ENCODE measurements at places on chromosomes 1 and 21.

- no peak for DNase-seq
These were observed 321.6 kb downstream of the LMO4 start for GRCh38 chr1:87650306-87650705.

- no peak for DNase-seq
These were observed 40.5 kb downstream of the DISC1 start for GRCh38 chr1:231666937-231667608.

GRCh38 chr1:214066190-214066589 lies 78.4 kb downstream of the PROX1 start:
- no peak for DNase-seq

DNA sequence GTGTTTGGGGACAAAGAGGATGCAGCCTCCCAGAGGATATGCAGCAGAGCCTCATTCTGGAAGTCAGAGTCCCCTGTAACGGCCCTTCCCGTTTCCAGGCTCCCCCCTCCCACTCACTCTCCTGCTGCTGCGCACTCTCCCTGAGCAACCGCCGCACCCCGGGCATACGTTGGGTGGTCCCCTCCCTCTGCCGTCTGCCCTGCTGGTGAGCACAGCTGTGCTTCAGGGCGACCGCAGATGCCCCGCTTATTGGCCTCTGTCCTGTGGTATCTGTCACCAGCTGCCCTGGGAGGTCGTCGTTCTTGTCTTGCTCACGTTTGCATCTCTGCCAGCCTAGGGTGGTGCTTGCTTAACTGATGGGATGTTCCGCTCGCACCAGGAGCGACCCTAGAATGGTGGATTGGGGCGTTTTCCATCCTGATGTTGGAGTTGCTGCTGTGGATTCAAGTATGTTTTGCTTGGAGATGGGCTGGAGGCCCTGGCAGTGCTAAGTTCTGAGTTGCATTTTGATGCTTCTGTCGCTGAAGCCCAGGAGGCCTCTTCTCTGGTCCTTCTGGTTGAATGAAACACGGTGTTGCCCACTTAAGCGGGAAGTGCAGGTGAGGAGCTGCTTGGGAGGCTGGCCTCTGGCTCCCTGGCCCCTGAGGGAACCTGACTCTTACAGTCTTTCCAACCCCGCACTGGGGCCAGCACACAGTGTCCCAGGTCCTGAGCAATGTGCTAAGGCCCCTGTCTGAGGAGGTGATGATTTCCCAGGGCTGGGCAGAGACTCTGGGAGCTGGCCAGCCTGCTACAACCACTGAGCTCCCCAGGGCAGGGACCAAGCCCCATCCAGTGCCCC lies 3.2 kb downstream of the TMEM201 start:
- DNase-seq, result no peak

- DNase-seq, result peak; percentile 7
These were observed at the start of gene RGS5 for GRCh38 chr1:163202833-163203451. Gene RGS5, minus strand, starts transcription at chr1:163202916. Its CDS starts 81 bp downstream, at chr1:163202835.

DNA sequence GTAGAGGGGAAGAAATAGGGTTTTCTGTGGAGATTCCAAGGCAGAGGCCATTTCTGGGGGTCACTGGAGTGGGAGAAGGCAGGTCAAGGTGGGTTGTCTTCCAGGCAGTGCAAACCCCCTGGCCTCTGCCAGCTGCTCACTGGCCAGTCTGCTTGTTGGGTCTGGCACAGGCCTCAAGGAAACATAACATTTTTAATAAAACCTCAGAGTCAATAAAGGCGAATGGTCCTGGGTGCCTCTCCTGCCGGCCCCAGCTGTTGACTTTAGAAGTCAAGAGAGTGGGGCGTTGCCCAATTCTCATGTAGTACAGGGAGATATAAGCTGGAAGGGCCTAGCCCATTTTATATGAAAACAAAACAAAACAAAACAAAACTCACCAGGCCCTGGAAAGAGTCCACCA lies 36.6 kb downstream of the RUNX3 start:
- no peak for DNase-seq

DNA sequence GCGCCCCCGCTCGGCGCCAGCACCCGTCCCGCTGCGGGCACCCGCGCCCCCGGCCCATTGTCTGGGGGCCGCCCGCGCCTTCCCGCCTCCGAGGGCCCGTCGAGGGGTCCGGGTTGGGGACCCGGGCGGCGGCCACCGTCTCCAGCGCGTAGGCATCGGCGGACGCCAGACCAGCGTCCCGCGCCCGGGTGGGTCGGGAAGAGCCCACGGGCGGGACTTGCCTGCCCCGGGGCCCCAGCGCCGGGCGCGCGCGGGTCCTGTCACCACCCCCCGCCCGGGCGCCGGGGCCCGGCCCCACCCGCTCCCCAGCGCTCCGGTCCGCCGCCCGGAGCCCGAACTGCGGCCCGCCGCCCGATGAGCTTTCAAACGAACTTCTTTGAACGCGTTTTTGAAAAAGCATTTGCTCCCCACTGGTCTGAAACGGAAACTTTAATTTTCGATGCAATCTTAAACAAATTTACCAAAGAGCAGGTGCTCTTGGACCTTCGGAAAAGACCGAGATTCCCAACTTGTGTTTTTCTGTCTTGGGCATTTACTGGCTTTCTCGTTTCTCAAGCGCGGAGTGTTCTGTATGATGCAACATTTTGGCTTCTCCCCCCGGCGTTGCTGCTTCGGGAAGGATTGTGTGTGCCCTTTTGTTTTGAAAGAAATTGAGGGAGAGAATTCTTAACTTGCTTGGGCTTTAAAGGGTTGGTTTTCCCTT lies 615 bp downstream of the CLIC4 start:
- DNase-seq, result peak; percentile 63

DNA sequence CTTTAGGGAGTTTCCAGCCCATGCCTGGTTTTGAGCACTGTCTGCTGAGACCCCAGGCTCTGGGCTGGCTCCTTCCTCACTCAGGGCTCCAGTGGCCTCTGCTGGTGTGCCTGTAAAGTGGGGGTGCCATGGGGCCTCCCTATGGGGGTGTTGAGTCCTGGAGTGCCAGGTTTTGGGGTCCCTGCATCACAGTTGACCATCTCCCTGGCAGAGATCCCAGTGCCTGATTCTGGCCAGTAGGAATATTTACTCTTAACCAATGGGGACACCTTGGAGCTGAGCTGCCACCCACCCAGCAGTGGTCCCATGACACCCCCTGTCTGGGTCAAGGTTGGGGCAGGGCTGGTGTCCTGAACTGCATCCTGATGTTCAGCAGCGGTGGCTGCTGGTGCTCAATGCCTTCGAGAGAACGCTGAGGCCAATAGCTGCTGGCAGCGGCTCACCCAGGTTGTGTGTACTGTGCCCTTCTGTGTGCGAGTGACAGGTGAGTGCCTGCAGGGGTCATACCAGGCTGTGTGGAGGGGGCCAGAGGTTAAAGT lies 9.6 kb upstream of the ZNF669 start:
- no peak for DNase-seq

DNA sequence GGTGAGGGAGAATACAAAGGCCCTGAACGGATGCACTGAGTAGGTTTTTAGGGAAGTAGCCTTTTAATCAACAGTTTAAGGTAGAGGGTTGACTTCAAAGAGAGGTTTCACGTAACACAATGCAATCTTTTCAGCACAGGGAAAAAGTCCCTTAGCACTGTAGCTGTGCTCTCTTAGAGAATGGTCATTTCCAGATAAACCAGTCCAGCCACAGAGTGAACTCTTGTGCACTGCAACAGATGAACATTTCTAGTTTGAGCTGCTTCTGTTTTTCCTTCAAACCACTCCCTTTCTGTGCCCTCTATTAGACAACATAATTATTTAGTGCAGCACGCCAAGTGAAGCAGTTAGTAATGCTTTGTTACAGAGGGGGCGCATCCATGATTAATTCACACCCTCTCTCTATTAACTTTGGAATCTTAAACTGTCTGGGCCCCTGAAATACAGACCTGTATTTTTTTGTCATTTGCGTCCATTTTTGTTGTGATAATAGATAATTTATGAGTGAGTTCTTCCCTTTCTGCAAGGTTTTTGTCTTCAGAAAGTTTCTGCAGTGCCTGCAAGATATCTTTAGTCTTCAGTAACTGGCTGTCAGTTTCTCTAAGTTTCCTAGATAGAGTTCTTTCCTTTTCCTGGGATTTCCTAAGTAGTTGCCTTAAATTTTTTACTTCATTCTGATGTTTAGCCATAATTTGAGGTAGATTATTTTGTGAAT lies 22.9 kb downstream of the LCA5L start:
- no peak for DNase-seq

DNA sequence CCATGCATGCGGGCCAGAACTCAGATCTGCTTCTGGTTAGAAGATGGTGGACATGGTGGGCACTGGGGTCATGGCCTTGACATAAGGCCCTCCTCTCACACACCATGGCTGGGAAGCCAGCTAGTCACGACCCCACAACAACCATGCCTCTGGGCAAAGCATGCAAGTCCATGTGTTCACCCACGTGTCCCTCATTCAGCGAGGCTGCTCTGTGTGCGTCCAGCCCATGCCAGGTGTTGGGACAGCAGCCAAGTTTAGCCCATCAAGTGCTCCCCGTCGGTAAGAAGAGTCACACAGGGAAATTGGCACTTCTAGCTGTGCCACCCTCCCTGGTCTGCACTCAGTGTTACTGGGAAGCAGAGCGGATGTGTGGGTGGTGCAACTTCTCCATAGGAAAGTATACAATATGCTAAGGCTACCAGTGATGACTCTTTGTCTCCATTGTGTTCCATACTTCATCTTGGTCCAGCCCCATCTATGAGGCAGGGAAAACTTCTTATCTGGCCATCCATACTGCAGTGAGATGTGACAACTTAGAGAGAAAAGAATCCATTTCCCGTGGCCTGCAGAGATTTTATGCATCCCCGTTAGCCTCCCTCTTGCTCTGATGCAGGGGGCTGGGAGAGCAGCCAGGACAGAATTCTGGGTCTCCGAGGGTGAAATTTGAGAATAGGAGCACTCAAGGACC lies 198.0 kb downstream of the GRIK3 start:
- no peak for DNase-seq

GRCh38 chr1:47367651-47368050 lies 34.1 kb downstream of the CMPK1 start:
- DNase-seq, result peak; percentile 13

DNA sequence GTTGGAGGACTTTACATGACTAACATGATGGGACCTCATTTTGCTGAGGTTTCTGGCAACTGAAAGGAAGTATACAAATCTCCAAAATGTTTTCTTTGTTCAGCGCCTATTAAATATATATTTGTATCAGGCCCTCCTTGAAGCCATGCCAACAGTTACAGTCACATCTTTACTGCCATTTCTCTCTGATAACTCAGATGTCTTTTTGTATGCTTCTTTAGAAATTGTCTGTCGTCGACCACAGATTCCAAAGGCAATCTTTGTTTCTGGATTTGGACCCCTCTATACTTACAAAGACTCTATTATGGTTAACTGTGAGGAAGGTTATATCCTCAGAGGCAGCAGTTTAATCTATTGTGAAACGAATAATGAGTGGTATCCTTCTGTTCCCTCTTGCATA lies 69.4 kb downstream of the C4BPA start:
- DNase-seq, result no peak

GRCh38 chr1:36707221-36707620 lies 224.5 kb upstream of the CSF3R start:
- DNase-seq, result no peak

GRCh38 chr1:72649991-72650390 lies 367.7 kb upstream of the NEGR1 start:
- DNase-seq, result peak; percentile 11

DNA sequence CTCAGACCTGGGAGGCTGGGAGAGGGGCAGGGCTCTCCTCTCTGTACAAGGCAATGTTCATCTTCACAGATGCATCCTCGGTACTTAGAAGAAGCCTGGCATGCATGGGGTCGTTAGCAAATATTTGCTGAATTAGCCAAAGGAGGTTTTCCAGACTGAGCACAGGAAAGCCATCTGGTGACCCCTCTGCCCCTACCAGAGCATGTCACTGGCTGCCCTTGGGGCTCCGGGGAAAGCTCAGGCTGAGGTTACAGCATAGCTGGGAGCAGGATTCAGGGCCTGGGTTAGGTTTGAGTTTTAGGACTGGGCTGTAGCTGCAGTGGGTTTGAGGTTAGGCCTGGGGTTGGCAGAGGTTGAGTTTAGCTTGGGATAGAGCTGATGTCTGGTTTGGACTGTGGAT lies 43.4 kb upstream of the ZBTB40 start:
- no peak for DNase-seq

DNA sequence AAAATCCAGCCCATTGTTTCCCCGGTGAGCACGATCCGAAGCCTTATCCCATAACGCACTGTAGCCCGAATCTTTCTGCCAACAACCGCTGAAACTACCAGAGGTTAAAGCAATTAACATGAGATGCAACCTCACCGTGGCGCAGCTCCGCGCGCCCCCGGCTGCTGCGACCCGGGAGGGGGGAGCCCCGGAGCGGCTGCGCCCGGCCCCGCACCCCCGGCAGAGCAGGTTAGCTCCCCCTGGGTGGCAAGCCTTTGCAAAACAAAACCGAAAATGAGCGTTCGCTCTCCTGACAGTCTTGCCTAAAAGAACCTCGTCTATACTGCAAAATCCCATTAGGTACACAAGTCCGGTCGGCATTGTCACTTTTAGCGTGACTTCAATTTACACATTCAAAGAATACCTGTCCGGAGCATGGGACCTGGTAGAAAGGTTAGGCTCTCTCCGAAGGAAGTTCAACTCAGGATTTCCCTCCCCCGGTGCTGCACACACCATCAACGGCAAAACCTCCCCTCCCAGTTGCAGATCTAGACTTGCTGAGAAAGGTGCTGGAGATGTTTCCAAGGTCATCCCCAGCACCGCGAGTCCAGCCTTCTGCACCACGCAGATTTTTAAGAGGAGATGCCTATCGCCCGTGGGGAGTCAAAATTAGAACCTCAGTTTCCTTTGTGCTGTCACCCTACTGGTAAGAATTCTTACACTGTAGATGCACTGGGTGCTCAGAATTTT lies 107.5 kb downstream of the ZNF281 start:
- peak; percentile 41 for DNase-seq

GRCh38 chr1:24928689-24929397 lies 1.2 kb downstream of the RUNX3 start:
- no peak for DNase-seq

GRCh38 chr1:23591460-23592208 lies 32.3 kb upstream of the ID3 start:
- no peak for DNase-seq

DNA sequence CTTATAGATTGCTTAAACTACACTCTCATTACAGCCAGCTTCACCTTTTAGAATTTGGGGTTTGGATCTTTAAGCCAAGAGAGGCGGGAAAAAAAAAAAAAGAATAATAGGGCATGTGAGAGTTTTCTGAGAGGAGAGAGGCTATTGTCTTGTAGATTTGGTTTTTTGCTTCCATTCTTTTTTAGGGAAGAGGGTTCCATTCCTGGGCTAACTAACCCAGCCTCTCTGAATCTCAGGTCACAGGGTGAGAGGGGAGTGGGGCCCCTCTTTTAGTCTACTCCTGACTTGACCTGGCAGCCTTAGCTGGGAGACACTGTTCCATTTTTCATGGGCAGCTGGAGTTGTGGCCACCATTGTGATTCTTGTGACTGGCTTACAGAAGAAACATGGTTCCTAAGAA lies 24.2 kb downstream of the PBX1 start:
- DNase-seq, result no peak

DNA sequence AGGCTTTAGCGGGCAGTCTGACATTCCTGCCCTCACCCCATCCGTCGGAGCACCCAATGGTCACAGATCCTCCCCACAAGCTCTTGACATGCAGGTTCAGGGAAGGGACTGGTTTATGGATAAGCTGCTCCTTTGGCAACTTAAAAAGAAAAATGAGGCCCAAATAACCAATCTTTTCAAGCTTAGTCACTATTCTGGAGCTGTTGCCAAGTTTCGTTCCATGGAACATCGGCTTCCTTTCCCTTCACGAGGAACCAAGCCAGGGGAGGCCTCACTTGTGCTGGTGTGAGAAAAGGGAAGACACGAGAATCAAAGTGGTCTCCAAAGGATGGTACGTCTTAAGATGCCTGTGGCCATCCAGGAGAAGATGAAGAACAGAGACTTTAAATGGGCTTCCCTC lies 46.1 kb upstream of the LPAR3 start:
- peak; percentile 61 for DNase-seq

GRCh38 chr1:59029411-59030167 lies 245.7 kb upstream of the JUN start:
- no peak for DNase-seq

Data from fibroblast of lung (primary cell).